Activated T-cell treated with anti-CD3 and anti-CD28 coated beads, Interleukin-2, amount 50 U/mL, for 72 hours (primary cell): ENCODE measurements at places on chromosomes 12 and 14.

- no peak overlapping the region for H3K4me3 ChIP-seq
- no peaks in the 10 kb centered on the region for H3K36me3 ChIP-seq
- H3K27me3 ChIP-seq, result no peaks in the 10 kb centered on the region
- H3K27ac ChIP-seq, result no peak overlapping the region
- H3K4me1 ChIP-seq, result no peaks in the 10 kb centered on the region
- DNase-seq, result no peak
Measured at GRCh38 chr14:38405851-38406635, 150.2 kb upstream of the CLEC14A start.

GRCh38 chr14:36661506-36662257 lies at the start of gene PAX9:
PAX9 (plus strand) TSS chr14:36661860; CDS start chr14:36662090, 230 bp downstream.
- peak within 1 kb of the TSS; percentile 85 for H3K27ac ChIP-seq
- peaks cover 21% of the 10 kb centered on the region for H3K36me3 ChIP-seq
- H3K27me3 ChIP-seq, result peaks cover 80% of the 10 kb centered on the region
- DNase-seq, result peak; percentile 75

DNA sequence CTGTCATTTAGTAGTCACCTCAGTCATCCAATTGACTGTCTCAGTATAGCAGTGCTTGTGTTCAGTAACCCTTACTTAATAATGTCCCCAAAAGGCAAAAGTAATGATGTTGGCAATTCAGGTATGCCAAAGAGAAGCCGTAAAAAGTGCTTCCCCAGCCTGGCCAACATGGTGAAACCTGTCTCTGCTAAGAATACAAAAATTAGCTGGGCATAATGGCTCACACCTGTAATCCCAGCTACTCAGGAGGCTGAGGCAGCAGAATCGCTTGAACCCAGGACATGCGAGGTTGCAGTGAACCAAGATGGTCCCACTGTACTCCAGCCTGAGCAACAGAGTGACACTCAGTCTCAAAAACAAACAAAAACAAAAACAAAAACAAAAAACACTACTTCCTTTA lies 33.6 kb downstream of the SENP1 start:
- H3K27me3 ChIP-seq, result no peaks in the 10 kb centered on the region
- DNase-seq, result no peak
- H3K36me3 ChIP-seq, result peaks cover 30% of the 10 kb centered on the region
- H3K4me3 ChIP-seq, result no peak overlapping the region

GRCh38 chr12:98999559-98999958 lies 354.5 kb downstream of the APAF1 start:
- no peak overlapping the region for H3K27ac ChIP-seq
- no peaks in the 10 kb centered on the region for H3K36me3 ChIP-seq
- DNase-seq, result no peak
- peaks cover 12% of the 10 kb centered on the region for H3K27me3 ChIP-seq

GRCh38 chr12:12224240-12224940 lies 42.5 kb downstream of the LRP6 start:
- H3K27me3 ChIP-seq, result peaks cover 9% of the 10 kb centered on the region
- peaks cover 7% of the 10 kb centered on the region for H3K36me3 ChIP-seq
- no peak for DNase-seq
- peaks cover 6% of the 10 kb centered on the region for H3K4me1 ChIP-seq
- H3K4me3 ChIP-seq, result no peak overlapping the region
- H3K27ac ChIP-seq, result no peak overlapping the region

GRCh38 chr12:110224379-110225304 lies 56.4 kb upstream of the ATP2A2 start:
- DNase-seq, result no peak
- no peak overlapping the region for H3K27ac ChIP-seq
- no peaks in the 10 kb centered on the region for H3K36me3 ChIP-seq
- H3K4me1 ChIP-seq, result no peaks in the 10 kb centered on the region

DNA sequence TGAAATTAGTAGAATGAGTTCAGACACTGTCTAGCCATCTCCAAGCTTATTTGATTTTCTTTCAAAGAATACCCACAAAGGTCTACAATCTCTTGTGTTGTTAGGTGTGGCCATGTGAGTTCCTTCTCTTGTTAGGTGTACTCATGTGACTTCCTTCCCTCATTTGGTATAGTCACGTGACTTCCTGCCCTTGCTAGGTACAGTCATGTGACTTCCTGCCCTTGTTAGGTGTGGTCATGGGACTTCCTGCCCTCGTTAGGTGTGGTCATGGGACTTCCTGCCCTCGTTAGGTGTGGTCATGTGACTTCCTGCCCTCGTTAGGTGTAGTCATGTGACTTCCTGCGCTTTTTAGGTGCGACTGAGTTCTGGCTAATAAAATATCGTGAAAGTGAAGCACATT lies 179.6 kb downstream of the TMX1 start:
- peak; percentile 14 for DNase-seq
- peak overlapping the region; percentile 81 for H3K27ac ChIP-seq
- H3K36me3 ChIP-seq, result peaks cover 13% of the 10 kb centered on the region
- H3K4me3 ChIP-seq, result no peak overlapping the region
- H3K27me3 ChIP-seq, result peaks cover 19% of the 10 kb centered on the region
- peaks cover 7% of the 10 kb centered on the region for H3K4me1 ChIP-seq

DNA sequence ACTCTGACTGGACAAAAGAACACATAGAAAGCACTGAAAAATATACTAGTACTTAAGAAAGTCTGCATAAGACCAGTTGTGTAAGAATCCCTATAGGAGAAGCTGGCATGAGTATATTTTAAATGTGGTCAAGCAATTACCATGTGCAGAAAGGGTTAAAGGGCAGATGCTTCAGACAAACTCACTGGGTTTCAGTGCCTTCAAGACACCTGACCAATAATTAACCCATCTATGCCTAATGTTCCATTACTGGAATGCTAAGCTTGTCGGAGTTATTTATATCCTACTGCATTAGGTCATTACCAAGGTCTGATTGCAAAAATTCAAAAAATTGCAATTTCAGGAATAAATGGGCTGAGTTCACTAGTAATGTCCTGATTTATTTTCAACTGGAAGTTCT lies 41.3 kb downstream of the HNRNPC start:
- H3K4me3 ChIP-seq, result no peak overlapping the region
- peaks cover 79% of the 10 kb centered on the region for H3K4me1 ChIP-seq
- no peaks in the 10 kb centered on the region for H3K27me3 ChIP-seq
- peak overlapping the region; percentile 70 for H3K27ac ChIP-seq

GRCh38 chr12:125684968-125685790 lies 619.9 kb downstream of the AACS start:
- no peaks in the 10 kb centered on the region for H3K27me3 ChIP-seq
- H3K4me3 ChIP-seq, result no peak overlapping the region
- no peak overlapping the region for H3K27ac ChIP-seq
- no peak for DNase-seq

DNA sequence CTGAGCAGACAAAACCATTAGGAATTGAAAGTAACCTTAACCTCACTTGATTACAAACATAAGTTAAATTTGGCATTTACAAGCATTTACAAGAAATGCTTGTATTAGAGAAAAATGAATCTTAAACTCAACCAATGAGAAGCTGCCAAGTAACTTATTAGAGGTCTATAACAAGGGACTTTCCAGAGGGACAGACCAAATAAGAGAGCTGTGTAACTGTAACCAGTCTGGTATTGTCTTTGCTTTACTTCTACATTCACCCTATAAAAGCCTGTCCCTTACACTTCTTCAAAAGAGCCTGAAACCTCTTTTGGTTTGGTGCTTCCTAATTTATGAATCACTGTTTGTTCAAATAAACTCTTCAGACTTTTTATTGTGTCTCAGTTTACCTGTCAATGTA lies 450.0 kb upstream of the FAR2 start:
- no peaks in the 10 kb centered on the region for H3K4me1 ChIP-seq
- no peak for DNase-seq
- H3K36me3 ChIP-seq, result no peaks in the 10 kb centered on the region
- no peak overlapping the region for H3K27ac ChIP-seq
- H3K4me3 ChIP-seq, result no peak overlapping the region

DNA sequence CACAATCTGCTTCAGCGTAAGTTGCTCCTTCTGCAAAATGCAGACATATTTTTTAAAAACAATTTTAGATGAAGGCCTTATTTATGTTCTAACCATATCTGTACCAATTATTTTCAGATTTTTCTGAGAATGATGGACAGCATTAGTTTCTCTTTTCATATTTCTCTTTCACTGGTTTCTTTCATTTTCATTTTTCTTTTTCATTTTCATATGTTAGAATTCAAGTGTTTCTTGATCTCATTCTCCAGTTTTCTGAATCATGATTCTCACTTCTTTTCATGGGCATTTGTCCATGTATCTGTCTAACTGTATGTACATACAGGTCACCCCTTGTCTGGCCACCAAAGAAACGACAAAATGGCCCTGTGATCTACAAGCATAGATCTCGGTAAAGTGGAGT lies 346.6 kb downstream of the NAV3 start:
- H3K4me3 ChIP-seq, result no peak overlapping the region
- H3K27ac ChIP-seq, result no peak overlapping the region
- H3K4me1 ChIP-seq, result no peaks in the 10 kb centered on the region
- no peak for DNase-seq
- H3K36me3 ChIP-seq, result no peaks in the 10 kb centered on the region

DNA sequence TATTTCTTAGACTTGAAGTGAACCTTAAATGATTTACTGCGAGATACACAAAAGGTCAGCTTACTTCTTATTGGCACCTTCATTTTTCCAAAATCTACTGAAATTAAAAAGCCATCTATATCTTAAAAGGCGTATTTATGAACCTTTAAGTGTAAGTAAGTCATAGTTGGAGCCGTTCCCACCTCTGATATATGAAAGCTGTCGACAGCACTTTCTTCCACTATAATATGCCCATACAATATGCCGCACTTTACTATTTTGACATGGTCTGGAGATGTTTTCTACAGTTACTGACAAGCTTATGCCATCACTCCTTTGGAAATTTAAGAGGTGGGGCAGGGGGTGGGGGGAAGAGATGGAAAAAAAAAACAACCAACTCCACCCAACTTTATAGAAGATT lies 155.3 kb downstream of the PHETA1 start:
- DNase-seq, result no peak
- no peaks in the 10 kb centered on the region for H3K4me1 ChIP-seq
- H3K27ac ChIP-seq, result no peak overlapping the region
- no peaks in the 10 kb centered on the region for H3K36me3 ChIP-seq
- H3K27me3 ChIP-seq, result peaks cover 7% of the 10 kb centered on the region

DNA sequence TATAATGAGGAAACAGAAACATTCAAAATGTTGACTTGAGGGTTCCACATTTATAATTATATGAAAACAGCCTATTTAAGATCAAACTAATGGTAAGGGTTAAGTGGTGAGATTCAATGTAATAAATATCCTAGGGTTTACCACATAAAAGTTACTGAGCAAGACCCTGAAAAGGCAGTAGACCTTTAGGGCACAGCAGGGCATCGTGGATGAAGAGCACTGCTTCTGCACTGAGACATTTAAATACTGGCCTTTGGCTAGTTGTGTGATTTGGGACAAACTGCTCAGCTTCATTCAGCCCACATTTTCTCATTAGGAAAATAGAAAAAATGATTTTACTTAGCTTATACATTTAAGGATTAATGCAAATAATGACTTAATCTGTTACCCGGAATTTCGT lies 42.0 kb downstream of the CNTN1 start:
- H3K4me3 ChIP-seq, result no peak overlapping the region
- H3K36me3 ChIP-seq, result no peaks in the 10 kb centered on the region
- no peak for DNase-seq
- H3K27me3 ChIP-seq, result no peaks in the 10 kb centered on the region
- no peak overlapping the region for H3K27ac ChIP-seq
- H3K4me1 ChIP-seq, result no peaks in the 10 kb centered on the region

GRCh38 chr12:113407931-113408600 lies 4.4 kb upstream of the SDS start:
- no peaks in the 10 kb centered on the region for H3K36me3 ChIP-seq
- H3K4me3 ChIP-seq, result no peak overlapping the region
- no peak overlapping the region for H3K27ac ChIP-seq
- H3K4me1 ChIP-seq, result no peaks in the 10 kb centered on the region
- no peaks in the 10 kb centered on the region for H3K27me3 ChIP-seq

DNA sequence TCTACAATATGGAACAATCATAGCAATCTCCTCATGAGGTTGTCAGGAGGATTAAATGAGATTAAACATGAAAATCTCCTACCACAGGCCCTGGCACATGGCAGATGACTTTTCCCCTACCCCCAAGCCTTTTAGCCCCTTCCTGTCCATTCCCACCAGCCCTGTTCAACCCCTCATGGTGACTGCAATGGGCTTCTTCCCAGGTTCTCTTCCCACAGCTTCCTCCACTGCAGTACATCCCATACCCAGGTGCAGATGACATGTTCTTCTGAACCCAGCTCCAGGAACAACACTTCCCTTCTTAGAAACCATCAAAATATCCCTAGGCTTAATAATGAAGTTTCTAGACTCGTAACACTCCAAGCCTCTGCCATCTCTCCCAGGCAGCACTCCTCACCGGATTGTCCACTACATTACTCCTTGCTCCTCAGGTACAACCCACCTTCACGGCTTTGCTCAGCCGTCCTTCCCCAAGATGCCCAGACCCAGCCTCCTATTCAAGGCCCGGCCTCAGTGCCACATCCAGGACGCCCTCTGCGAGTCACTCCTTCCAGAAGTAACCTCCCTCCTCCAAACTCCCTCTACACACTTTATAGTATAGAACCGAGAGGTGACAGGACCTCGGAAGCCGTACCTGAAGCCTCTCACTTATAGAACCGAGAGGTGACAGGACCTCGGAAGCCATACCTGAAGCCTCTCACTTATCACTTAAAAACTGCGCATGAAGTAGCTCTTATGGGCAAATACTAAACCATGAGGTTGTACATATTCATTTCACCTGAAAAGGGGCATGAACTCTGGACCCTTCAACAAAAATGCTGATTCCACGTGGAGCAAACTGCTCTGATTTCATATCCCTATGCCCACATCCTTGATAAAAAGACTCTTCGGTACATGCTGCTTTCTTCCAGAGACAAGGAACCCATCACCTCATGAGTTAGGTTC lies 1.5 kb downstream of the CRACR2A start:
- H3K36me3 ChIP-seq, result peaks cover 4% of the 10 kb centered on the region
- DNase-seq, result no peak
- peaks cover 54% of the 10 kb centered on the region for H3K4me1 ChIP-seq
- H3K27ac ChIP-seq, result peak overlapping the region; percentile 76
- H3K27me3 ChIP-seq, result no peaks in the 10 kb centered on the region
- H3K4me3 ChIP-seq, result peak overlapping the region; percentile 91

DNA sequence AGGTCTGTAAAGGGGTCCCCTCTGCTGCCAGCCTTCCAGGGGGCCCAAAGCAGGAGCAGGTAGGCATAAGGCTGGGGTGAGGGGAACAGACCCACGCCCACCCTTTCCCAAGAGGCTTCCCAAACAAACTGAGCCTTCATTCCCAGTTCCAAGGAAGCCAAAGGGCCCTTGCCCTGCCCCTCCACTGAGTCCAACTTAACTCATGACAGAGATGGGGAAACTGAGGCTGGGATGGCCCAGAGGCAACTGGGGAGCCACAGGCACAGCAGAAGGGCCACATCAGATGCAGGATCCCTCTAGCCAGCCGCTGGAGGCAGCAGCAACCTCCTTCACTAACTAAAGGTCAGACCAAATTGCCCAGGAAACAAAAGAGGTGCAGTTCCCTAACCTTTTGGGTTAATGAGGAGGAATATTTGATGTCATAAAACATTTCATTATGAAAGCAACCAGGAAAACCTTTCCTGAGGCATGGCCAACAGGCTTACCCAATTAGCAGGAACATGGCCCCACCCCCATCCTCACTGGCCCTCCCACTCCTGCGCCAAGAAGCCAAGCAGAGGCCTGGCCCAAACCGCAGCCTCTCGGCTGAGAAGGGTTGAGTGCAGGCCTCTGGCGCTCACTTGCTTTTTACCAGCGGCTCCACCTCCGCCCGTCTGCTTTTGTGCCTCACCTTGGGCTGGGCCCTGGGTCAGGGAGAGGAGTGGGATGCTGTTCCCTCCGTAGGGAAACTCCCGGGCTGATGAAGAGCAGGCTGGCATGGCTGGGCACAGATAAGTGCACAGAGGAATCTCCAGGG lies 293.5 kb upstream of the RTL1 start:
- DNase-seq, result no peak
- no peaks in the 10 kb centered on the region for H3K36me3 ChIP-seq
- no peaks in the 10 kb centered on the region for H3K27me3 ChIP-seq
- H3K4me3 ChIP-seq, result no peak overlapping the region
- H3K4me1 ChIP-seq, result no peaks in the 10 kb centered on the region
